ENCODE measurements at places on chromosomes 4 and X.

- no peak for DNase-seq
These were observed 132.9 kb downstream of the STIM2 start for GRCh38 chr4:26993539-26993938.

- no peak for DNase-seq
These were observed 22.5 kb downstream of the MID1 start for GRCh38 chrX:10597871-10598270.

GRCh38 chr4:5810151-5810550 is 82.7 kb downstream of the CRMP1 start:
- no peak for DNase-seq

GRCh38 chr4:142150483-142150882 is 514.1 kb downstream of the IL15 start:
- no peak for DNase-seq

DNA sequence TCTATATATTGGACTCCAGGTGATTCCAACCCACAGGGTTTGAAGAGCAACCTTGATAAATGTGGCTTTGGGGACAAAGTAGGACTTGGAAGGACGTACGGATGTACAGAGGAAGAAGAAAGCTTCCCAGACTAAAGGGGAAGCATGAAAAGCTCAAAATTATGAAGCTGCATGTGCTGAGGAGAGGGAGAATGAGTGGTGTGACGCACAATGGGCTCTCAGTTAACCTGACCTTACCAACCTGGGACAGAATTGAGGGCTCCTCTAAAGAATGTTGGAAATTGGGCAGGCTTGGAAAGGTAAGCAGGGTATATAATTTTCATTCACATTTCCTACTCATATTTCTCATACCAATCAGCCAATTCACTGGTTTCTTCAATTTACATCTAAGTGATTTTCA is 10.5 kb upstream of the TIGD2 start:
- no peak for DNase-seq

- no peak for DNase-seq
These were observed 239.2 kb downstream of the ANTXR2 start for GRCh38 chr4:79833857-79834256.

DNA sequence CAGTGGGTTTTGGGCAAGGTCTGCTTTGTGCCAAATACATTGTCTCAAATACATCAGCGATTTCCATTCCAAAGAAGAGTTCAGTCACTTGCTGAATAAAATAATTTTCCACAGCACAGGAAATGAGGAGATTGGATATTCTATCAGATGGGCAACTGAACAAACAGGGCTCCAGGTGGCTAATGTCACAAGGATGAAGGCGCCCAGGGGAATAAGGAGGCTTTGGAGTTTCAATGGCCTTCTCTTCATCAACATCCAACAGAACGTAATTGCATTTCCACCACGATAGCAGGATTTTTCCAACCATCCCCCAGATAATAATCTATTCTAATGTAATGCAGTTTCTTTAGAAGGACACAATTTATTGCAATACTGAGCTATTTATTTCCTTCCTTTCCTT is 104.7 kb upstream of the KLHL13 start:
- no peak for DNase-seq

DNA sequence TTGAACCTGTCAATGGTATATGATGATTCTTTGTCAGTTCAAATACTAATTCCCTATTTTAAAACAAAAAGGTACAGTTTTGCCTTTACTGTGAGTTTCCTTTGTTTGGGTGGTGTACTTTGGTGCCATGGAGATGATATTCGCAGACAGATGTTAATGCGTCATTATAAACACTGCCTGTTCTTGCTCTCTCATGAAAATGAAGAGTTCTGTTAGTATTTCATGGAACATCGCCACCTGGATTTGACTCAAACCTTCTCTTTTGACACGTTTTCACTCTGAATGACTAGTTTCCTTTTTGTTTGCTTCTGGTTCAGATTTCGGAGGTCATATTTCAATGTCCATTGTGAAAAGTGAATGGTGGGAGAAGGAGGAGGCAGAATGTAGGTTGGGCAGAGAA is 6.9 kb upstream of the CTSO start:
- no peak for DNase-seq

DNA sequence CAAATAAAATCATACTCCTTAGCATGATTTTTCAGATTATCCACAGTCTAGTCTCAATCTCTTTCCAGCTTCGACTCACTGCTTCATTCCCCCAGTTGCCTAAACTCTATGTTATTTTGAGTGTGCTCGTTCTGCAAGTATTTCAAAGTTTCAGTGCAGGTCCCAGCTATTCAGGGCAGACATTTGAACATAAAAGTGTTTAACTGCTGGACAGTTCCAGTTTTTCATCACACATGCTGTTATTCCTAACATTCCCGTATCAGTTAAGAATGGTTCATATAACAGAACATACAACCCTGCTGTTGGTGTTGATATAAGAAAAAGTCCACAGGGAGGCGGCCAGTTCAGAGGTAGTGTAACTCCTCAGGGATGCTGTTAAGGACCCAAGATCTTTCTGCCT is 113.3 kb downstream of the SLIT2 start:
- DNase-seq: no peak

DNA sequence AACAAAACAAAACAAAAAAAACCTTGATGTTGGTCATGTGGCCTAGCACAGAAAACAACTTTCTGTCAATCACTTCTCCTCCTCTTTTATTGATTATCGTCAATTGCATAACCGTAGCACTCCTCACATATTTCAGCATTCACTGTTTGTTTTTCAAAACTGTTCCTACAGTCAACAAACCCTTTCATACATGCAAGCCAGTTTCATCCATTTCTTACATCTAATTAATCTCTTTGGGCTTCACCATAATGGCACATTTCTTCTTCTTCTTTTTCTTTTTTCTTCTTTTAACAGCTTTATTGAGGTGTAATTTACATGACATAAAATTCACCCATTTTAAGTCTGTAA is 246.9 kb downstream of the PTTG2 start:
- no peak for DNase-seq

DNA sequence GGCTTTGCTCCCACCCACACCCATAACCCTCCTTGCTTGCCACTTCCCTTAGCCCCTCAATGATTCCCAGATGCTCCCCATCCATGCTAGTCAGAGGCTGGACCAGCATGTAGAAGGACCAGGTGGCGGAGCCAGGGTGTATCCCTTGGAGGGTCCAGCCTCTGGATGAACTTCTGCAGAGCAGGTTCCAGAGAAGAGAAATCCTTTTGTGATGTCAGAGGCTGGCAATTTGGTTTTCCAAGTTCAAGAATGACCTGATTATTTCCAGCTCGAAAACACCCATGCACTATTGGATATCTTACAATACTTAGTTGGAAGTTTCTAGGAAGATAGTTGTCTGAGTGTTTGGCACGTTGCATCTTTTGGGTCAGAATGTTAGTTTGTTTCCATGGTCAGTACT is 168.3 kb upstream of the RPS6KA3 start:
- DNase-seq: no peak

DNA sequence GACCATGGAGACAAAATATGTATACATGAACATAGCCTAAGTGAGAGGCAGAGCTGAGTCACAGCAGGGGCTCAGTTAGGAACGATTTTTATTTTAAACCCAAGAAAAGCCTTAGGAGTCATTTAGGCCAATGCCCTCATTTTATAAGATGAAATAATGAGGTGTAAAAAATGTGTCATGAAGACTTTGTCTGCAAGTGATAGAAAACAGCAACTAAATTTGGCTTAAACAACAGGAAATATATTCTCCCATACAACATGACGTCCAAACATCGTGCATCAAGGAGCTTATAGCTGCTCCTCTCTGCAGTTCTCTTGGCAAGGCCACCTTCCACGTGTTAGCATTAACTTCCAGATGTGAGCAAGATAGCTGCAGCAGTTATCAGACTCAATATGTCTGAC is 16.8 kb downstream of the SCFD2 start:
- no peak for DNase-seq

- no peak for DNase-seq
These were observed 432.1 kb downstream of the ARHGAP24 start for GRCh38 chr4:85907001-85907400.

DNA sequence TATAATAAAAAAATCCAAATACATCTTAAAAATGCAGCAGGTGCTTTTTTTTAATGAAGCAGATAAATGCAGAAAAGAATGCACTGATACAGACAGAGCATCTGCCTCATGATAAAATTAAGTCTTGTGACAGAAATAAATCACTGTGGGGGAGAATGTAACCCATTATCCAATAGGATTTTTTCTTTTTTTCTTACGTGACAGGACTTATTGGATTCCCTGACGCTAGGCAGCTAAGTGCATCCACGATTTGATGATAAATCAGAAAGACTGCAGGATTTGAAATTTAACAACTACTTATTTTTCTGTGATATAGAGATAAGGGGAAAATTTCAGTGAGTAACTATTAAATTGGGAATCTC is 110.6 kb upstream of the PPARGC1A start:
- DNase-seq: no peak

GRCh38 chrX:153935326-153935851 is 552 bp upstream of the NAA10 start:
- no peak for DNase-seq

- DNase-seq: no peak
These were observed 13.0 kb upstream of the NDUFC1 start for GRCh38 chr4:139315221-139315675.

DNA sequence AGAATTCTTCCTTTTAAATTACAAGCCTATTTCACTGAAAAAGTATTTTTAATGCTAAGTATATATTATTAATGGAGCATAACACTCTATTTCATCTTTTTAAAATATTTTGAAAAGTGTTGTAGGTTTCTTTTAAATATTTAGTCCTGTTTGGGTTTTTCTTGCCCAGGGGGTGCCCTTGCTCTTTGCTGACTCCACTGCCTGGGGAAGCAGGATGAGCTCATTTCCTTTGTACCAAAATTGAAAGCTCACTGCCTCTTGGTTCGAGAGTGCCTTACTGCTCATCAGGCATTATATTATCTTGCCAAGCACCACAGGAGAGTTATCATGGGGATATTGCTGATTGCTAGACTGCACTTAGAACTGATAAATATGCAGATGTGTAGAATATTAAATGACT is 819.2 kb downstream of the PCDH18 start:
- DNase-seq: no peak

DNA sequence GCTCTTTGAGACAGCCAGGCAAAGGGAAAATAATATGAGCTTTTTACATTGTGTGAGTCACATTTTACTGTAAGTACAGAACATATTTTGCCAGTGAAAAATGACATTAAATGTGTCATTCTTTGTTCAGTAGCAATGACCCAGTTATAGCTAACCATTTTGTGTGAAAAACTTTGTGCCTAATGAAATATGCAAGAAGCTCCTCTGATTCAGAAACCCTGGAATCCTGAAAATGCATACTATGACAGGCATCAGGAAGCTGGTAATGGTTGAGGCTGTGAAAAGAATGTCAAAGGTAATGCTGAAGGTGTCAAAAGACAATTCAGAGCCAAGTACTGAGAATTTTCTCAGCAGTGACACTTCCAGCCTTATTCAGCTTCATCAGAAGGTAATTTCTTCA is 549.5 kb upstream of the SMIM31 start:
- no peak for DNase-seq

DNA sequence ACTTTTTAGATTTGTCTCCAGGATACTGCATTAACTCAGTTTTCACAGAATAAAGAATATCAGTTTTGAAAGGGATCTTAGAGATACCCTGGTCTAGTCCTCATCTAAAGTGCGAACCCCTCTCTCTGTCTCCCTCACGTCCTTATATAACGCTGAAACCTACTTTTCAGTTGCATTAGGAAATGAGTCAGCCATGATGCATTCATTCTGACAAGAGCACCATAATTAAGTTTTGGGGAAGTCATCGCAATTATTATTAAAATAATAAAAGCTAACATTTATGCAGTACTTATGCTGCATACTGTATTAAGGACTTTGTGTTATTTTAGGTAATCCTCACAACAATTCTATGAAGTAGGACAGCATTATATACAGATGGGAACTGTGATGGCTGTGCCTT is 116.1 kb downstream of the REELD1 start:
- DNase-seq: no peak

GRCh38 chr4:38818441-38818976 is 13.9 kb upstream of the TLR1 start:
- DNase-seq: no peak

GRCh38 chrX:17596061-17596460 is 141.2 kb upstream of the SCML1 start:
- no peak for DNase-seq

DNA sequence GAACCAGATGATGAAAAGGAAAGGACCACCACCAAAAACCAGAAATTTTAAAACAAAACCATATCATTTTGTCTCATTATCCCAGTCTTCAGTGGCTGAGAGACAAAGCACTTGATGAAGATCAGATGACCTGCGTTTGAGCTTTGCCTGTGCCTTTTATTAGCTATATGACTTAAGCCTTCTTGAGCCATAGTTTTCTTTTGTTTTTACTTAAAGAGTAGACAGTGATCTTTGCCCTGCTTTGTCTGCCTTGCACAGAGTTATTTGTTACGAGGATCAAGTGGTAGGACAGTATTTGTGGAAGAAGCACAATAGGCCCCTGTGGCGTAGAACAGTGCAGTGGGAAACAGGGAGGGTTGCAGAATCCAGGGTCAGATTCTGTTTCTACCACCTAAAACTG is 89.9 kb downstream of the SLC10A6 start:
- no peak for DNase-seq

DNA sequence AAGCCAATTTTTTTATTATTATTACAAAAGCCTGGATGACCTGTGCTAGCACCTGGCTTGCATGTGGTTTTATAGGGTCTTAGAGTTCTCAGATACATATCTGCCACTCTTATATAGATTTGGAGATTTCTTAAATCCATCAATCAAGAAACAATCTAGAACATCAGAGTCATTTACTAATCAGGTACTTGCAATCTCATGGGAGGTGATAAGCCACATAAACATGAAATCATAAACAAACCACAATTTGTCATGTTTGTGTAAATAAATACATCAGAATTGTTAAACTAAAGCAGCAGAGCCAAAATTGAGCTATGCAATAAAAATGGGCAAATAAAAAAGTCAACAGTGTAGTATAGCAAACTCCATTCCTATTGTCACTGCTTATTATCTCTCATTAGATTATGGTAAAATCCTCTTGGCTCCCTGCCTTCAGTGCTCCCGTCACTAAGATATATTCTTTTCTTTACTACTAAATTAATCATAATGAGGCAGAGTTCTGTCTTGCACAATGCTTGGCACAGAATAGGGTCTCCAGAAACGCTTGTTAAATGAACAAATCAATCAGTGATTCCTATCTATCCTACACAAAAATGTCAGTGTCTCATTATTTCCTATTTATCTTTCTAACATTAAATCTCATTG is 108.7 kb upstream of the TTC29 start:
- DNase-seq: no peak

DNA sequence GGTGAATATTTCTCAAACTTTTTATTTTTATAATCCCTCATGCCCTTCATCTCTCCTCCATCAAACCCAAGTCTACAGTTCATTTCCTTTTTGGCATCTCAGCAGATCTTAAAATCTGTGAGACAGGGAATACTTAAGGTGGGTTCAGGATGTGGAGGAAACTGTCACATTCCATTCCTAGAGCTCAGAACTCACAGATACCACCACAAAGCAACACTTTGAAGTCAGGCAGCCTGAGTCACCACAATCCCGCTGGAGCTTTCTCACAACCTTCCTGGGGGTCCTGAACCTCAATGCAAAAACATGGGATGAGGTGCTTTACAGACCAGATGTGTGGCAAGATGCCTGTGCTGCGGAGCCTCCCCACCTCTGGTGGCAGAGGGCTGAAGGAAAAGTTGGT is 63.2 kb downstream of the HHIP start:
- no peak for DNase-seq

Measured in anterior cingulate cortex (tissue), 58 donors.